ENCODE measurements at places on chromosomes 4 and X.
A peak's percentile ranks its signal among the peaks of the same experiment; 100 is the strongest.

- DNase-seq = no peak
Measured at GRCh38 chrX:153921511-153922446, 4.3 kb downstream of the ARHGAP4 start.

DNA sequence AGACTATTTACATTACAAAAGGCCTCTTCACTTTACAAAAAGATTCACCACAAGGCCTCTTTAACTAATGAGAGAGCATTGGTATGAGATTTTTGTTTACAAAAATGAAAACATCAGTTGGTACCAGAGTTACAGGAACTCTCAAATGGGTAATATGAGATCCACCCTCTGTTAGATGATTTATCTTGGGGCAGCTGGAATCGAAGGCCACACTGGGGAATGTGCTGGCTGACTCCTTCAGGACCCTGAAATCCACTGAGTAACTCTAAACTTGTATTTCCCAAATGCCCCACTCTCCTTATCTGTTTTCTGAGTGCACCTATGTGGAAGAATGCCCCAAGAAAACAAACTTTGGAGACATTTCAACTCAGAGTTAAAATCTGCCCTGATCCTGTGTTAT, 232.9 kb upstream of the F9 start:
- DNase-seq = no peak

GRCh38 chrX:39773150-39773549, 324.6 kb downstream of the BCOR start:
- no peak for DNase-seq

GRCh38 chr4:134200811-134201215, 776 bp downstream of the PABPC4L start:
- DNase-seq = no peak

GRCh38 chrX:250965-251364, 30.2 kb upstream of the PLCXD1 start:
- DNase-seq = no peak

DNA sequence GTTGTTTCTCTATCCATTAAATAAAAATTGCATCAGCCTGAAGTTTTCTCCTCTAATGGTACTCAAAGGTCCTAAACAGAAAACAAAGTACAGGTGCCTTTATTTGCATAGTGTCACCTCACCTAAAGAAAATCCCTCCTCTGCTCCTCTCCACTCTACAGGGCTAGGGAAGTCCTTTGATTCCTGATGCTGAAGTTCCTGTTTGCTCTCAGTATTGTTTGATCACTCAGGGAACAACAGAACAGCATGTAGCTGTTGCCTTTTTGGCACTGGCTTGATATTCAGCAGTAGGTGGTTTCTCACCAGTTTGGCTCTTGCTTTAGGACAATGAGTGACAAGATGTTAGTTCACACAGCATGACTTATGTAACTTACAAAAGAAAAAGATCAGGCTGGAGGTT, 156.2 kb upstream of the SLC7A11 start:
- DNase-seq = no peak

DNA sequence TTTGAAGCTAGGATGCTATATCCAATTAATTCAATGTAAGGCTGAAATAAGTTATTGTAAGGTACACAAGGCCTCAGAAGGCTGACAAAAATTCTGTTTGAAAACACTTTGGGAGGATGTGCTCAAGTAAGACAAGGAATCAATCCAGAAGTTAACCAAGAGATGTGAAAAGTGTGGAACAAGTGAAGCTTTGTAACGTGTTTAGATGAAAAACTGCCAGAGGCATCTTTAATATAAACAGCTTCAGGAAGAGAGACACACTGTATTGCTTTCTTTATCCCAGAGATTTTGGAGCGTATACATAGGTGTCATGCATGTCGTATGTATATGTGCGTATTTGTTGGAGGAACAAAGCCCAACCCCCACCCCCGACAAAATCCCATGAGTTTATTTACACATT, 28.3 kb upstream of the YTHDC1 start:
- no peak for DNase-seq

DNA sequence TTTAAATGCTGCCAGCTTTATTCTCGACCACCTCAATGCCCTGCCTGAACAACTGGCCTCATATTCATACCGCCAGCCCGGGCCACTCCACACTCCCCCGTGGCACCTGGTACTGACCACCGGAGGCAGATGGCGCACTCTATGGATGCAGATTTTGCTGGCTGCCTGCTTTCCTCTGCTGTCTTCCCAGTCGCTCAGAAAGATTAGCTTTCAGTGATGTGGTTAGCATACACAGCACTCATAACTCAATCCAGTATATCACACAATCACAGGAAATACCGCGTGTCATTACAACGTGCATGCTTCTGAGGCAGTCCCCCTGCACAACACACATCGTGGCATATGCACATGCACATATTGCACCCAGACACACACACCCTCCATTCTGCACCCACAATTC, 147.2 kb upstream of the BCOR start:
- DNase-seq = no peak

GRCh38 chr4:85715991-85716737, 241.2 kb downstream of the ARHGAP24 start:
- DNase-seq = no peak

DNA sequence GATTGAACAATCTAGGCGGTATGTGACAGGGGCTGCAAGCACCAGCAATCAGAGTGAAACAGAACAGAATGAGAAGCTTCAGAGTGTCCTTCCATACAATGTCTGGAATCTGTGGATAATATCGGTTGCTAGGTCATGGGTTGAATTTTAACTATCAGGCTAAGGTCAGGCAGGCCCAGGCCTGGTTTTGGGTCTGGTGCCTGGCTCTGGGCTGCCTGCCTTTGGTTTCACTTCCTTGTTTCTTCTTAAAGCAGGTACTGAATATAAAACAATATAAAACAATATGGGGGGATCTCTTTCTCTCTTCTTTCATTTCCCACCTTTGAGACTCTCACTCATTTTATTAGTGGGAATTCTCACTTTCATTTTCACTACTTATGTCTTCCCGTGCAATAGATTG, 962.0 kb downstream of the CCSER1 start:
- DNase-seq = no peak

- no peak for DNase-seq
Measured at GRCh38 chrX:78042601-78043000, 61.4 kb upstream of the PGK1 start.

DNA sequence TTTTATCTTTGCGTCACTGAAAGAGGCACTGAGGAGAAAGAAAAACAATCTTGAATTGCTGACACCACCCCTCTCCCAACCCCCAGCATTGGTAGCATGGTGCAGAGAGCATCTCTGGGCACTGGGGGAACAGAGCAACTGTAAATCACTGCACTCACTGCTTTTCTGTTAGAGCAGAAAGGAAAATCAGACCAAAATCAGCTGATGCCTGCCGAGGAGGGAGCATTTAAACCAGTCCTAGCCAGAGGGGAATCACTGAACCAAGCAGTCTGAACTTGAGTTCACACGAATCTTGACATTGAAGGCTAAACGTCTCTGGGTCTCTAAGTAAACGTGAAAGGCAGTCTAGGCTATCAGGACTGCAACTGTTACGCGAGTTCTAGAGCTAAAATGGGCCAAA, 205.8 kb downstream of the SPANXN4 start:
- no peak for DNase-seq

- DNase-seq = peak; percentile 21
Measured at GRCh38 chr4:76067652-76068286, 6.7 kb upstream of the ART3 start.

DNA sequence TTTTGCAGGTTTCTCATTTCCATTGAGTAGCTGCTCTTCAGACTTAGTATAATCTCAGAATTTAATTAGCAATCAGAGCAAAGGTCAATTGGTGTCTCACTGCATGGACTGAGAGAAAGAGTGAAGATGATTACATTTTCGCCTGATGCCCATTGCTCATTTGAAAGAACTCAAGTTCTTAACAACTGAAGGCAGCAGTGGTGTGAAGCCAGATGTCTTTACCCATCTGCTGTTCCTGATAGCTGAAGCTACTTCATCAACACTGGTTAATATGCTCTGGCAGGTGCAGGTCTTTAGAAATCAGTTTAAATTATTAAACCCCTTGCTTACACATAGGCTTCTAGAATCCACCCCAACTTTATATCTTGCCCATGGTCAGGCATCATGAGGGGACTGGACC, 64.5 kb upstream of the FRAS1 start:
- DNase-seq = no peak

GRCh38 chr4:74794382-74795010, at the start of gene BTC:
Gene BTC, minus strand, starts transcription at chr4:74794523. Its CDS starts 198 bp downstream, at chr4:74794325.
- DNase-seq = no peak

DNA sequence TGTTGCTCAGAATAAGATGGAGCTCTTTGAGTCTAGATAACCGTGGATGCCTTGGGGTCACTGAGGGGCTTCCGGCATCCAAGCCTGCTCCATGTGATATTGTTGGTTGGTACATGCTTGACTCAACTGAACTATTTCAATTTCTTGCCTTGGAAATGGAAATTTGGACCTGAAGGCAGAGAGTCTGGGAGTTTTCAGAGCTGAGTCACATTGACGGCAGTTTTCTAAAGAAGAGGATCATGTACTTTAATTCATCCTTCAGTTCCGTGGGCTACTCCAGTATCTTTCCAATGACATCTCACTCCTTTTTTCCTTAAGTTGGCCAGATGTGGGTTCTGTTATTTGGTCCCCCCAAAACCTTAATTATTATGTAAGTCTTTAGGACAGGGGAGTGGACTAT, 100.5 kb downstream of the MFAP3L start:
- DNase-seq = no peak

DNA sequence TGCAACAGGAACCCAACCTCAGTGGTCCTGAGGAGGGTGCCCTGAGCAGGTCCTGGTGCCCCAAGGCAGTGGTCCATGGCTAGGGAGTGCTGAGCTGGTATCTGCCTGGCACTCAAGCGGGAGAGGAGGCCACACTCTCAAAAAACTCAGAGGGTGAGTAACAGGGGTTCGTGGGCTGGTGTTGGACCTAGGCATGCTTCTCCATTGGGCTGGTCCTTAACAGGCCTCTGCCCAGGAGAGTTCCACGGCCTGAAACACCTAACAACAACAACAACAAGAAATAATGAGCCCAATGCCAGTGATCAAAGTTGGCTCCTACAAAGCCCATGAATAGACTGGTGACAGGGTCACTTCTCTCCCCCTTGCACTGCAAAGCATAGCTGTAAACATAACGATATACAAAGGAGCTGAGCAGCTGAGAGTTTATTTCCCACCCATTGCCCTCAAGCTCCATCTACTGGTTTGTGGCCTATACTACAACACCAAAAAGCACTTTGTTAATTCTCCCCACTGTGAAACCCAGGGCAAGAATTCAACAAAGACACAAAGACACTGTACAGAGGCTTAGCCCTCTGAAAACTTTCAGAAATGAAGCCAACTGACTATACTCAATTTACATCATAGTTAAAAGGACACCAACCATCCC, 736.1 kb upstream of the ADGRL3 start:
- no peak for DNase-seq

All from skeletal muscle cell (primary cell).